NCI-H1105 (cell line): ENCODE measurements at places on chromosomes 6 and 20.

- DNase-seq, result no peak
Observed at GRCh38 chr6:106188104-106188794, 102.1 kb downstream of the PRDM1 start.

DNA sequence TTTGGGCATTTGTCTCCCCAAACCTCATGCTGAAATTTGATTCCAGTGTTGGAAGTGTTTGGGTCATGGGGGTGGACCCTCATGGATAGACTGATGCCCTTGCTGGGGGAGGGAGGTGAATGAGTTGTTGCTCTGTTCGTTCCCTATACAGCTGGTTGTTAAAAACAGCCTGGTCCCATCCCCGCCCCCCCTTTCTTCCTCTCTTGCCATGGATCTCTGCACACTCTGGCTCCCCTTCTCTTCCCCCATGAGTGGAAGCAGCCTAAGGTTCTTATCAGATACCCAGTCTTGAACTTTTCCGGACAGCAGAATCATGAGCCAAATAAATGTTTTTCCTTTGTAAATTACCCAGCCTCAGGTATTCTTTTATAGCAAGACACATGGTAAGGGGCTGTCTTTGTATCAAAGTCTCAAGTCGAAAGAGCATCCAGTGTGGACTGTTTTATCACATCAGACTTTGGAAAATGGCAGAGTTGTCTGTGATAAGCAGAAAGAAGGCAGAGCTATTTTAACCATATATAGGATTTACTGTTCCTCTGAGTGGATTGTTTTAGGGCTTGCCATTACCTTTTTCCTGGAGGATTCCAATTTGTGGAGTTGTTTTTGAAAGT lies 31.2 kb downstream of the SLC9A8 start:
- no peak for DNase-seq

- no peak for DNase-seq
Observed at GRCh38 chr6:71090217-71090616, 133.4 kb upstream of the B3GAT2 start.

- DNase-seq, result no peak
Observed at GRCh38 chr6:148295261-148295887, 47.3 kb upstream of the SASH1 start.

- no peak for DNase-seq
Observed at GRCh38 chr6:17098538-17098937, 3.3 kb upstream of the STMND1 start.

DNA sequence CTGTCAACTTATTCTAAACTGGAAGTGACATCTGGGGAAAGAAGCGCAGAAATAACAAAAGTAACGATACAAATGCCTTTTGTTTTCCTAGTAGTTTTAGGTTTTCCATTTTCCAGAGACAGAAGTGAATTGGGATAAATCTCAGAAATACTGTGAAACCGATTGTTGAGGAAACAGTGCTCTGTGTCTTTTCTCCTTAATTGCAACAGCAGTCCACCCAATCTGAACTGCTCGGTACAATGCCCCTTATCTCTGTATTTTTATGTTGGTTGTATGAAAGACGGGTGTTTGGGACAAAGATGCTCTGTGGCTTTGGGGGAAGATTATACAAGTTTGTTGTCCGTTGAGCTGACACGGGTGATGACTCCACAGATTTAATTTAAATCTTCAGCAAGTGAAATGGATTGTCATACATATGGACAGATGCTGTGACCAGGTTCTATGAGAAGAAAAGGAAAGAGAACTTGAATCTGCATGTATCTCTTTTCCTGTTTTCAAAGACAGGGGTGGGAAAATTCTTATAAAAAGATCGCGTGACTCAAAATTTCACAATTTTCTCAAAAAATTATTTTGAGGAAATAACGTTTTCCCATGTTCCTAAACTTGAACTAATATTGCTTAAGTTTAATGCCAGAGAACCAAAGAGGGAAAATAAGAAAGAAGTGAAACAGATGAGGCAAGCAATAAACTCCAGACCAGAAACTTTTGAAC lies 41.2 kb downstream of the SASH1 start:
- DNase-seq, result no peak

DNA sequence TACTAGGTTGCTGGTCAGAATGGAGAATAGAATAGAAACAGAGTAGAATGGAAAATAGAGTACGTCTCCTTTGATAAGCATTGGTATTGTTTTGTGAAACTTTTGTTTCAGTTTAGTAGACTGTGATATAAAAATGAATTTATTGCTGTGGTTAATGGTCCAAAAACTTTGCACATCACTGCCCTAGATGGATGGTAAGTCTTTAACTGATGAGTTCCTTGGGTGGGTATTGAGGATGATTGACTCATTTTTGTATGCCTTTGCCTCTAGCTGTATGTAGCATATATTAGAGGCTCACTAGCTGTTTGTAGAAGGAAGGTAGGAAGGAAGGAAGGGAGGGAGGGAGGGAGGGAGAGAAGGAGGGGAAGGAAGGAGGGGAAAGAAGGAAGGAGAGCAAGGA lies 48.3 kb downstream of the ZDHHC14 start:
- DNase-seq, result no peak

- DNase-seq, result no peak
Observed at GRCh38 chr6:37399131-37399530, 33.9 kb upstream of the CMTR1 start.

- DNase-seq, result peak; percentile 24
Observed at GRCh38 chr6:121780325-121781321, 345.2 kb downstream of the GJA1 start.

DNA sequence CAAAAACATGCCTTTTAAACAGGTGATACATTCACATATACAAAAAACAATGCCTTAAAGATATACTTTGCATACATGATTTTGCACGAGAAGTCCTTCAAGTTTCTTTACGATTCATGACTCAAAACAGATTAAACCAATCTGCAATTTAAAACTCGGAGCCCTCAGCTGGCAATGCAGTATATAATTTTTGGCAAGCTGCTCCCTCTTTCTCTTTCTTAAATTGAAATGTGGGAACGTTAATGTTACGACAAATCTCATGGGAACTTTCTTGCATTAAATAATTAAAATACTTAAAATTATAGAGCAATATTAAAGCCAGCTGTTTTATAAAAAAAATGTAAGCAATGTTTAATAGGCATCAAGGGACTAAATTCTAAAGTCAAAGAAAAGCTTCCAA lies 334.6 kb downstream of the ESR1 start:
- no peak for DNase-seq

DNA sequence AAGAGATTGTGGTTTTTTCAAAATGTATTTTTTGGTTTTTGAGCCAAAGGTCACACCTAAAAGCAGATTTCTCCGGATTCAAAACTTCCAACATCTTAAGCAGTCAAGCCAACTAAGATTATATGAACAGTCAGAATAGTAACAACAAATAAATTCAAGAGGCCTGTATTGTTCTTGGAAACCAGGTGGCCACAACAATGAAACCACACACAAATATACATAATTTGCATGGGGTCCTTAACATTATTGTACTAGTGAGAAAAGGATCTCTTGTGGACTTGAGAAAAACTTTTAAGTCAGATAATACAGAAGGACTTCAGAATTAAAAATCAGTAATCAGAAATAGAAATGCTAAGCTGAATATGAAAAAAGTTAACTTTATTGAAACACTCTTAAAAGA lies 40.6 kb downstream of the NOL7 start:
- no peak for DNase-seq

DNA sequence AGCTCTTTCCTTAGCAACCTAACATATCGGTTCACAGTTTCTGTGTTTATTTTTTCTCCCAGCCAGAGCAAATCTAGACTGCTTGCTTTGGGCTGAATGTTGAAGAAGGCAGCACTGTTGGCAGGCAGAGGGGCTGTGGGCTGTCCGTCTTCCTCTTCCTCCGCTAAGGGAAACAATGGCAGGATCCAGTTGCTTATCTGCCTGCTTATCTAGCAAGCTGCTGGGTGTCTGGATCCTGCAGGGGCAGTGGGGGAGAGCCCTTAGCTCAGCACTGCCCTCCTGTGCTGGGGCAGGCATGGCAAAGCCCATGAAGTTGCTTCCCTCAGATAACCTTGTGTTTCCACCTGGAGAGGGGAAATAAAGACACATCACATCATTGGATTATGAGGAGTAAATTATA lies 92.7 kb upstream of the CD93 start:
- DNase-seq, result no peak

DNA sequence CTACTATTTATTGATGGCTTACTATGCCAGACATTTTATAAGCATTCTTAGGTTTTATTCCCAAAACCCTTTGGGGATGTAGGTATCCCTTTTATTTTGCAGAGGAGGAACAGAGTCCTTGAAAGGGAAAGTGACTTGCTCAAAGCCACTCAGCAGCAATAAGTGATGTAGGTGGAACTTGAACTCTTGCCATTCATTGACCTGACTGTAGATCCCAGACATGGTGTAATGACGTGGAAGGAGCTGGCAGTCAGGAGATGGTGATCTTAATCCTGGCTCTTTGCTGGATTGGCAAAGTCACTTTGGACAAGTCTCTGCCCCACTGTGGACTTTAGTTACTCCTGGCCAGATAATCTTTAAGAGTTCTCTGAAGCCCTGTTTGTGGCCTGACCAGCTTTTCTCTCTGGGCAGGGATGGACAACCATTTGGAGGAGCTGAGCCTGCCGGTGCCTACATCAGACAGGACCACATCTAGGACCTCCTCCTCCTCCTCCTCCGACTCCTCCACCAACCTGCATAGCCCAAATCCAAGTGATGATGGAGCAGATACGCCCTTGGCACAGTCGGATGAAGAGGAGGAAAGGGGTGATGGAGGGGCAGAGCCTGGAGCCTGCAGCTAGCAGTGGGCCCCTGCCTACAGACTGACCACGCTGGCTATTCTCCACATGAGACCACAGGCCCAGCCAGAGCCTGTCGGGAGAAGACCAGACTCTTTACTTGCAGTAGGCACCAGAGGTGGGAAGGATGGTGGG lies 1.6 kb downstream of the DBNDD2 start:
- no peak for DNase-seq

DNA sequence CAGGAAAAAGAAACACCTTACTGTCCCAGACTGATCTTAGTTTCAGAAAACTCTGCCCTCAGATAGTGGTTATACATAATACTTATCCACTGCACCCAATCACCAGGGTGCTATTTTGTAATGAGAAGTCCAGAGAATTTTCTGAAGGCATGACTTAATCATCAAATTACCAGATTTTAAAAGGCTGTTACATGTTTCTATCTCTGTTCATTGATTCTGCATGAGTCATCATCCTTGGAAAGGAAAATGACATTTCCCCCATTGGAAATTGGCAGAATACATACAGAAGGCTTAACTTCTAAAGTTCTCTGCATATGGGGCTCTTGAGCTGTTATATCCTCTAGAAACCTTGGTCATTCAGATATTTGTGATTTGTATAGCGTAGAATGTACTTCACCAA lies 587.9 kb upstream of the FLRT3 start:
- no peak for DNase-seq

DNA sequence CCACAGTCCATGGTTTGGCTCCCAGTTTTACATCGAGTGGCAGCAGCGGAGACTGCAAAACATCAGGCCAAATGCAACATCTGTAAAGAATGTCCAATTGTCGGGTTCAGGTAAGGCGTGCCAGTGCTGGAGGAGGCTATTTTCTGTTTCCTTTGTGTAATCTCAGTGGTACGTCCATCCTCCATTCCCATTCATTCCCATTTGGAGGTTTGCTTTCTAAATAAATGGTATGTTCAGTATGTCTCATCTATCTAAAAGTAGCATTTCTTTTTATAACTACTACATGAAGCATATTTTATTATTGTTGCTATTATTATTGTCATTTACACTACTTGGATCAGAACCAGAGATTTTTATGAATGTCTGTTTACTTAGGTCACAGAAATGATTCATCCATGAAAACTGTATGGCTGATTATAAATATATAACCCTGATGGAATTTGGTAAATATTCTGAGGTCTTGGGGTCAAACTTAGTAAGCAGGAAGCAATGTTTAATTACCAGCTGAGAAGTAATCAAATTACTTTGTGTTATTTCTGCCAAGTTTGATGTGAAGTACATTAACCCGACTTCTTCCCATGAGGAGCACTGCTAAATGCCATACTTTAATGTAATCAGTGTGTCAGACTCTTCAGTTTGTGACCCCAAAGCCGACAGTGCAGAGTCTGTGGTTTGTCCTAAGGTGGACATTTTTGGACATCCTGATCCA lies 512.9 kb downstream of the UTRN start:
- no peak for DNase-seq

DNA sequence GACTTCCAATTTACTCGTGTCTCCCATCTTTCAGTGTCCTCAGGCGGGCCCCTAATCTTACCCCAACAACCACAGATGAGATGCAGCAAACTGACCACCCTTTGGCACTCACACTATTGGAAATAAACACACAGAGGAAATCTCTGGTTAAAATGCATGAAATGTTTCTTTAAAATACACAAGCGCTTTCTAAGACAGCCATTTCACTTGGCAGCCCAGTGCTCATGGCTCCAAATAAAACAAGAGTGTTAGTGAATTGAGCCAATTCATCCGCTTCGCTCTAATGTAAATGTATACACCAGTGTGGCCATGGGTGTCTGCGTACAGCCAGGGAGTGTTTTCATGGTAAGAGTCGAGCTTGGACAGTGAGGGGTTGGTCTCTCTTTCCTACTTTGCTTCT lies 282.9 kb downstream of the CLIC5 start:
- DNase-seq, result no peak

GRCh38 chr20:52204136-52204535 lies 12.6 kb upstream of the ZFP64 start:
- no peak for DNase-seq

DNA sequence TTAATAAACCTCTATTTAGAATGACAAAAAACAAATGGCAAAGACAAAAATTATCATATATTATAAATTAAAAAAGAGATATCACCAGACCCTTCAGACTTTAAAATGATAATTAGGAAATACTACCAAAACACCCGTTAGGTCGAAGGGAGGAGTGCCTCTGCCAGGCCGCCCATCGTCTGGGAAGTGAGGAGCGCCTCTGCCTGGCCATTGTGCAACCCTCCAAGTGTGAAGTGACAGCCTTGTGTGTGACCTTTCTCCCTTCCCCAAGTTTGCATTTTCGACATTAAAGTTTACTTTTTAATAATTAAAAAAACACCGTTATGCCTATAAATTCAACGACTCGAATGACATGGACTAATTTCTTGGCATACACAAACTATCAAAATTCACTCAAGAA lies 64.5 kb upstream of the TASP1 start:
- no peak for DNase-seq

DNA sequence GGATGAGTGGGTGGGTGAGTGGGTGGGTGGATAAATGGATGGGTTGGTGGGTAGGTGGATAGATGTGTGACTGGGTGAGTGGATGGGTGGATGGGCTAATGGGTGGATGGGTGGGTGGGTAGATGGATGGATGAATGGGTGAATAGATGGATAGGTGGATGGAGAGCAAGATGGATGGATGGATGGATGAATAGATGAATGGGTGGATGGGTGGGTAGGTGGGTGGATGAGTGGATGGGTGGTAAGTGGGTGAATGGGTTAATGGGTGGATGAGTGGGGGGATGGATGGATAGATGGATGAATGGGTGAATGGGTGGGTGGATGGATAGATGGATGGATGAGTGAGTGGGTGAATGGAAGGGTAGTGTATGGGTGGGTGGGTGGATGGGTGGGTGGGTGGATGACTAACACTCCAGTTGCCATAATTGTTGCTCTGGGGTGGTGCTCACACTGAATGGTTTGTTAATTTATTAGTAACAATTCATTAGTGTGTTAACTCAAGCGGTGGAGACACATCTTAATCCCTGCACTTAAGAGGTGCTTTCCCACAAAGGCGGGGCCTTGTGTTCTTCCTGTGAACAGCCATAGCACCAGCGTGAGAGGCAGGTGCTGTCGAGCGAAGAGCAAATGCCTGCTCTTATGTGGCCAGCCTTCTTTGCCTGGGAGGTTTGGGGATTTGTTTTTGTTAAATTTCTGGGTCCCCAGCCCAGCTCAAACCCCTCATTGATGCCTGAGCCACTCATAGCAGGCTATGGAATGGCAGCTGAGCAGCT lies 4.9 kb upstream of the APCDD1L start:
- no peak for DNase-seq

- DNase-seq, result no peak
Observed at GRCh38 chr20:21380711-21381110, 16.6 kb downstream of the NKX2-4 start.
